Stimulated activated CD8-positive, alpha-beta memory T cell treated with anti-CD3 and anti-CD28 coated beads, Interleukin-4, amount 100 ng/mL, for 1 hour (primary cell): ENCODE measurements at places on chromosomes 4 and X.

DNA sequence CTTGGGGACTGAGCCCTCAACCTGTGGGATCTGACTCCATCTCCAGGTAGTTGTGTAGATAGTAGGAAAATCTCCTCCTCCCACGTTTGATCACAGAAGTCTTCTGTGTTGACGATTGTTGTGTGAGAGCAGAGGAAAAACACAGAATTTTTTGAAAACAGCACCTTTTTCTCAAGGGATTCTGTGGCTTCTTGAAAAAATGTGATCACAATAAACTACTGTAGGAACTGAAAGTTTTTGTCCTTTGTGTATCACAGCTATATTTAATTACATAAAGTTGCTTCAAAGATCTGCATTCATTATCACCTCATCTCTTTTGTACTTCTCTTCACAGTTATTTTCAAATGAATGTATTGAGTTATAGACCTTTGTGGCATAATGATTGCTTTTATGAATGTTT lies 85.1 kb downstream of the AFF1 start:
- DNase-seq: no peak

GRCh38 chr4:146340798-146341197 lies 126.5 kb downstream of the REELD1 start:
- no peak for DNase-seq

DNA sequence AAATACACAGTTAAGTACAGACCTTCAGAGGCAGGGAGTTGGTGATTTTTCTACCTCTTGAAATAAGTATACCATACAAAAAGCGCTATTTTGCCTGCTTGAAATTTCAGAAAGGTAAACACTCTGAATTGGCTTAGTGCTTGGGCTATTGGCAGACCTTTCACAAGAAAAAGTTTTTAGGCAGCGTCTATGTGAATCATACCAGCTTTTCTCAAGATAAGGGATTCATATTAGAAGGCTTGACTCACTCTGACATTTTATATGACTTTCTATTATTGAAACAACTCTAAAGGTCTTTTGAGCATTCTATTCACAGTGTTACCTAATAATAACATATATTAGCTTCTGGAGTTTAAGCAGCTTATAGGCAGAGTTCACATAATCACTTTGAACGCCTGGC lies 286.4 kb upstream of the FAT1 start:
- no peak for DNase-seq

- DNase-seq: no peak
Observed at GRCh38 chr4:186724864-186725468, 1.3 kb upstream of the FAT1 start.

- DNase-seq: no peak
Observed at GRCh38 chrX:139204898-139205667, 325.5 kb upstream of the F9 start.

GRCh38 chr4:100826808-100827548 lies 309.2 kb upstream of the EMCN start:
- no peak for DNase-seq

DNA sequence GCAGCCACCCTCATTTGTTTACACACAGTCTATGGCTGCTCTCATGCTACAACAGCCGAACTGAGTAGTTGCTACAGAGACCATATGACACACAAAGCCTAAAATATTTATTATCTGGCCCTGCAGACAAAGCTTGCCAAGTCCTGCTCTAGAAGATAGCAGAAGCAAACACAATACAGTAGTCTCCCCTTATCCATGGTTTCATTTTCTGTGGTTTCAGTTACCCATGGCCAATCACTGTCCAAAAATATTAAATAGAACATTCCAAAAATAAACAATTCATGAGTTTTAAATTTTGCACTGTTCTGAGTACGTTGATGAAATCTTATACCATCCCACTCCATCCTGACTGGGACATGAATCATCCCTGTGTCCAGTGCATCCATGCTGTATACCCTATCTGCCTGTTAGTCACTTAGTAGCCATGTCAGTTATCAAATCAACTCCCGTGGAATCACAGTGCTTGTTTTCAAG lies 40.2 kb upstream of the ZNF81 start:
- no peak for DNase-seq

DNA sequence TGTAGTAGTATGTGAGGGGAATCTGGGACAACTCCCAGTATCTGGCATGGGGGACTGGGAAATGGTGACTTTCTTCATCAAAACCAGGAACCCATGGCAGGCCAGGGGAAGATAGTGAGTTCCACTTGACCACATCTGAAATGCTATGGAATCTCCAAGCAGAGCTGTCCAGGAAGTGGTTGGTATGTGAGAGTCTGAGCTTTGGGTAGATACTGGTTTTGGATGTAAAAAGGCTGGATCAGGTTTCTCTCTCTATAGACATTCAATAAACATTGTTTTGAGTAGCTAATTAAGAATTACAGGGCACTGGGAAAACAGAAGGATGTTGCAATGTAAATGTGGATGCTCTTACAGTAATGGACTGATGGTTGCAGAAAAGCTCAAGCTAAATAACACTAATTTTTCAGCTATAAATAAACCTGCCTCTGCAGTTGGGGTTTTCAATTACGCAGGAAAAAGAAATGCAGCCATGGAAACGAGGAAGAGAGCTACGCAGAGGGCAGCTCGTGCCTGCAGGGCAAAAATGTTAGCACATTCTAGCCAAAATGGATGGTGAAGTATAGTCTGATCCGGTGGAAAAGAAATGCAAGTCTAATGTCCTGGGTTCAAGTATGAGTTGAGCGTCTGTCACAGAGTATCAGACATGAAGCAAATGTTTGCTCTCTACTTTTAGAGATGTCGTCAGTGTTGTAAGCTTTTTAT lies 13.4 kb upstream of the CHRNA9 start:
- DNase-seq: no peak

DNA sequence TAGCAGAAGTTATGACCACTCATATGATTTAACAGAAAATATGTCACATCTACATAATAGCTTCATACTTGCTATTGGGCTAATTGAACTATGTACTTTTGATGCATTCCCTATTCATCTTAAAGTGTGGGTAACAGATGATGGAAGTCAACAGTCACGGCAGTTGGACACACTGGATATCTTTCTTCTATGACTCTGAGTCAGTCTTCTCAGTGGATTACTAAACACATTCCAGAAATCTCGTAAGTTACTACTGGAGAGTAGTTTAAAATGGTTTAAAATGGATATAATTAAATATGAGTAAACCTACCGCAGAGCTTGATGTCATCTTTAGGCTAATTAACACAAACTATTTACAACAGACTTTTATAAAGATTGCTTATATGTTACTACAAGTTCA lies 30.1 kb upstream of the CFAP299 start:
- DNase-seq: no peak

GRCh38 chr4:10385994-10386394 lies 71.2 kb downstream of the ZNF518B start:
- DNase-seq: no peak

DNA sequence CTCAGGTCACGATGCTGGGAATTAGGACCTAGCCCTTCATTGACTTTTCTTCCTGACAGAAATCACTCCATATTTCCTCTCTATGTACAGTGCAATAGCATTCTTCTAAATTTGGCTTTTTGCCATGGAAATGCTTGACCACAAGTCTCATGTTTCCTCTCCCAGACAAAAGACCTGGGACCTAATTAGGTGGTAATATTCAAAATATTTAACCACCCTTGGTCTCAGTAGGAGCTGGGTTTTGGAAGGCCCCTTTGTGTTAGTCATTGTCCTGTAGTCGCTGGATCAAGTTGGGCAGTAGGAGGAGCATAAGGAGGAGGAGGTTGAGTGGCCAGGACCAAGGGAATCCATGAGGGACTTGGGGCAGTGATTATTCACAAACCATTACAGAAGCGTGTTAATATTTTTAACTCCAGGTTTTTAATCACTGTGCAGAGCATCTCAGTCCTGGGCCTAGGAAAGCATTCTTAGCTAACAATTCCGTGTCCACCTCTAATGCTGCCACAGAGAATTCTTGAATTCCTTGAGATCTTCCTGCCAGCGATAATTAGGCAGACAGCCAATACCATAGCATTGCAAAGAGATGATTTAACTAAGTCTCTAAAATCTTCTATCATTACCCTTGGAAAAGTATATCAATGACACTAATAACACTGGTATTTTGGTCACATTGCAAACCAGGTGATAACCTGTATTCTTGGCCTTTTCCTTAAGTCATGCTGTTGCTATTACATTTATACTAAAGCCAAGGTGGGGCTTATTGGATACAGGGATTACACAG lies 25.0 kb upstream of the SHROOM4 start:
- no peak for DNase-seq

DNA sequence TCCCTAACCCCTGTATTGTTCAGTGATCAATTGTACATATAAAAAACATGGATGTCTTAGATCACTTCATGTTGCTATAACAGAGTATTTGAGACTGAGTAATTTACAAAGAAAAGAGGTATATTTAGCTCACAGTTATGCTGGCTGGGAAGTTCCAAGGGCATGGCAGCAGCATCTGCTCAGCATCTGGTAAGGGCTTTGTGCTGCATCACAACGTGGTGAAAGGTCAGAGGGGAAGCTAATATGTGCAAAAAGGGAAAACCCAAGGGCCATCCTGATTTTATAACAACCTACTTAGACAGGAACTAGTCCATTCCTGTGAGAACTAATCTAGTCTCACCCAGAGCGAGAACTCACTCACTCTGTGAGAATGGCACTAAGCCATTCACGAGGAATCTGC lies 128.2 kb upstream of the OTUD4 start:
- DNase-seq: no peak
